ENCODE measurements at places on chromosomes 4 and X.
A peak's percentile ranks its signal among the peaks of the same experiment; 100 is the strongest.

DNA sequence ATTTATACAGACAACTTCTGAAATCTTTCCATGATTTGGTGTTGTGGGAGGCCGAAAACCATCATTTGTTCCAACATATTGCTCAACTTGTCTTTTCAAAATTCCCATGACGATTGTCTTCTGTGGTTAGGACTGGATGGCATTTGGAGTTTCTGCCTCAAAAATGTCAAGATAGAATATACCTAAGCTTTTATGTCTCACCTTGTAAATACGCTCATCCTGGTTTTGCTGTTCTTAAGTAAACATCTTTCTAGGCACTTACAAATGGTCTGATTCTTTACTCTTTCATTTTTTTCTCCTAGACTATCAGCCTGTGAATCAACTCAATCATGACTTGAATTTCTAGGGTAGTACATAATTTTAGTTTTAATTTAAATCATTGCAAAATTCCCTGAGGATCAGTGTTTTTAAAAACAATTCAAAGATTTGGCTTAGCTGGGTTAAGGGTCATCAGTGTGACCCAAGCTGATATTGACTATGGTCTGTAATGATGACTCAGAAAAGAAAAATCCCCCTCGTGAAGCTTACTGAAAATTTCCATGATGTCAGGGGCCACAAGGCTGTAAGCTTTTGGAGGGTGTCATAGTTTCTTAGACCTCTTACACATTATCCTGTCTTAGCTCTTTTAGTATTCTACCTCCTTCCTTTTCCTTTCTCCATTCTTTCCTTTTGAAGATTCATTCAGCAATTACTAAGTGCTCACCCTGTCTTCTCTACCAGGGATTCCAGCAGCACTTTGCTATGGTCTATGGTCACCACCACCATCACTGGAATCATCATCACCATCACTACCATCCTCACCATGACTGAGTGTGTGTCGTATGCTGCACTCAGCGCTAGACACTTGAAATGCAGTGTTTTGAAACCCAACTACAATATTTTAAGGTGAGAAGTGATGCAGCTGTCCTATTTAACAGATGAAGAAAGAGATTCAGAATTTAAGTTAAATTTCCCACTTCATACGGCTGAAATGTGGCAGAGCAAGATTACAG is 124.4 kb downstream of the CPE start:
- no peak for DNase-seq

- peak; percentile 68 for DNase-seq
Observed at GRCh38 chrX:54357414-54358377, at the start of gene WNK3. WNK3 (minus strand) TSS chrX:54358046.

DNA sequence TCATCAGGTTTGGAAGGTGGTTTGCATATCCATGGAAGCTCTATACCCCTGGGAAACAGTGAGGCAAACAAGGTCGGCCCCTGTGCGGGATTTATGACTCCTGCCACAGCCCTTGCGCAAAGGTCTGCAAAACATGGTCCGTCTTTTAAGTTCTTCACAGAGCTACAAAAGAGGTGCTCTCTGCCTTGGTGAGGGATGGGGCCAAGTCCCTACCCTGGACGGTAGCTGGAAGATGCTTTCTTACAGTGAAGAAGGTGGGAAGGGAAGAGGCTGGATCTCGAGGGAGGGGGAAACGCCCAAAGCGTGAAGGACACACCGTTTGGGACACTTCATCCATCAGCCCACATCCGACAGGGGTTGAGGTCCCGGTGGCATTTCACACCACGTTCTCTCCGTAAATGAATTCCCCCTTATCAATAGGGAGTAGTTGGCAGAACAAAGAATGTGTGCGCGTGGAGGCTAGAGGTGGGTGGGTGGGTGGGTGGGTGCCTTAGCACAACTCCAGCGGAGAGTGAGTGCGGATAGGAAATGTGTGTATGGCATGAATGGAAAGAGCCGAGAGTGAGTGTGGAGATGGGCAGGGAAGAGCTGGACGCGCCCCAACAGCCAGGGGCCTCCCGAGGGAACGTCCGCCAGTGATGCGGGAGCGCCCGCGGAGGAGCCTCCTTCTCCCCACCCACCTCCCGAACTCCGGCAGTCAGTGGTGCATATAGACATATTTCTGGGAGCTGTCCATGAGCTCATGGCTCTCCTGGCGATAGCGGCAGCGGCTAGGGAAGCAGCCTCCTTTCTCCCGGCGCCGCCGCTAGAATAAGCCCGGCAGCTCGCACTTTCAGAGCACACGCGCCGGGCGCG is 68.3 kb downstream of the LARP7 start:
- no peak for DNase-seq

GRCh38 chr4:158459085-158459820 is 62.4 kb upstream of the RXFP1 start:
- no peak for DNase-seq

DNA sequence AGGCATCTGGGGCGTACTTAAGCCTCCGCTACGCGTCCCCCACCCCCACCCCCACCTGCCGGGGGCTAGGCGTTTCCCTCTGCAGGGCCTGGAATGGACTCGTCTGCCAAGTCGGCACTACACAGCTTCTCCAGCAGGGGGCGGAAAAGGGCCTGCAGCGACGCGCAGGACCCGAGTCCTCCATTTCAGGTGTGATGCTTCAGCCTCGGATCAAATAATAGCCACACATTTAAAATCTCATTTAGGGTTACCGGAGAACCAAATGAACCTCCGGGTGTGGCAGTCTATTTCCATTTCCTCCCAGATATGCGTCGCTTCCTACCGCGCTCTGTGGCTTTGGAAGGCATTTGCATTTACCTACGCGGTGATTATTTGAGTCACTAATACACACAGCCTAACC is 2.9 kb downstream of the PAK3 start:
- no peak for DNase-seq
